Activated T-cell treated with anti-CD3 and anti-CD28 coated beads for 4 hours (primary cell): ENCODE measurements at places on chromosomes 1 and 21.

GRCh38 chr21:38220270-38220737, 36.5 kb upstream of the KCNJ15 start:
- DNase-seq, result no peak

DNA sequence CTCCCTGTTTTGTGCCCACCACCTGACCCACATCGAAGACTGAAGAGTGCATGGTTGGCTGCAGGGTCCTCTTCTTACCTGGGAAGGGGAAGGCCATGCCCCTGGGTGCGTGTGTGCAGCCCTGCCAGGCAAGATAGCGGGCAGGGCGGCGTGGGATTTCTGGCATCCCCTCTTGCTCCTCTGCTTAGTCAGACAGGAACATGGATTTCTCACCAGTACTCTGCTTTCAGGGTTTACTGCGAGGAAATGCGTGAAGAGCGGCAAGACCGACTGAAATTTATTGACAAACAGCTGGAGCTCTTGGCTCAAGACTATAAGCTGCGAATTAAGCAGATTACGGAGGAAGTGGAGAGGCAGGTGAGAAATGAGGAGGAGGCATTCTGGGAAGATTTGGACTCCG, 15.5 kb upstream of the MIIP start:
- no peak for DNase-seq

GRCh38 chr21:28220680-28221079, 772.0 kb downstream of the LTN1 start:
- no peak for DNase-seq

GRCh38 chr1:242774256-242774655, 249.8 kb upstream of the PLD5 start:
- no peak for DNase-seq

DNA sequence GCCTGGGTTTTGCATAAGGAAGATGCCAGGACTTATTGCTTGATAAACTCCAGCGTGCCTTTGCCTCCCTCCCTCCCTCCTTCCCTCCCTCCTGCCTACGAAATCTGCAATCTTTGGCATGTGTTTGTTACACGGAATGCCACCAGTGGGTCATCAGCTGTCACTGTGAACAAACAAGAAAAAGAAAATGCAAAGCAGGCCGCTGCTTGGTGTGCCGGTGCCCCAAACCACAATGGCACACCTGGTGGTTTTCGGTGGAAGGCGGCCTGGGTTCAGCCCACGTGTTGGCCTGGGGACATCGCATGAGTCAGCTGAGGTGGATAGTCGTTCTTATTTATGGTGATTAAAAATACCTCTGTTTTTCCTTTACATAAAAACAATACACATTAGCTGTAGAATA, 16.3 kb upstream of the IFNLR1 start:
- DNase-seq, result no peak

DNA sequence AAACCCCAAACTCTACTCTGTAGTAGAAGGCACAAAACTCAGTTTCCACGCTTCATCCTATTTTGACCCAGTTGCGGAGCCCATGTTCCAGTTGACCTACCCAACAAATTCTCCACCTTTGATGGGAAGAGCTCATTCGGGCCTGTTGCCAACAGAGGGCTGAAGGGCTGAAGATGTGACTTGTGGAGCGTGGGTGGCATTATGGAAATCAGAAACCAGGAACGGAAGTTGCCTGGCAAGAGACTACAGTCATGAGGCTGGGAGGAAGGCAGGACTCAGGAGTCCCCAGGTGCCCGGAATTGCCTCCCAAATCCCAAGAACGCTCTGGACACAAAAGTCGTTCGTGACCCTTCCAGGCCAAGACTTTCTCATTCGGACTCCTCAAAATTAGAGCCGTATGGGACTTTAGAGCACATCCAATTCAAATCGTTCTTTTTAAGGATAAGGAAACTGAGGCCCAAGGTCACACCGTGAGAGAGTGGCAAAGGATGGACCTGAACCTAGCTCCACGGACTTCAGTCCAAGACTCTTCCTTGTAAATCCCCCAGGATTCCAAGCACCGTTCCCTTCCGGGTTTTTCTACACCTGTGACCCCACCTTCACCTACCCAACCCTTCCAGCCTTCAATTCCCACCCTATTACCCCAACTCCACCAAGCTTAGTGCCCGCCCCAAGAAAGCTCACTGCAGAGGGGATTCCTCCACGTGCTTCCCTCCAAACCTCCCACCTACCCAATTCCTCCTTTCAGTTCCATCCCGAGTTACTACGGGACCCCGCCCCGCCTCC, 739 bp downstream of the SMG5 start:
- no peak for DNase-seq

DNA sequence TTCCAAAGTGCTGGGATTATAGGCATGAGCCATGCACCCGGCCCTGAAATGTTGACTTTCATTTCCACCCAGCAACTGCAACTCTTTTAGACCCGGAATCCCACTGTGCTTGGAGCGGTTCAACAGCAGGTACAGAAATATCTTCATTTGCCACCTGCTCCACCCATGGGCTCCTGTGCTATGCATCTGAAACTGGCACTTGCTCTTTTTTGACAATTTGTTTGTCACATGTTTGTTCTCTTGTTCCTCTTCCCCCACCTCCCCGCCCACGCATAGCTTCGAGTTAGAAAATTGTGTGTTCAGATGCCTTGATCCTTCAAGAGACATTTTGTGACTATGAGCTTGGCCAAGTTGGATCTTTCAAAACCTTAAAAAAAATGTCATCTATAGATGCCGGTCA, 2.4 kb upstream of the IFNLR1 start:
- DNase-seq, result peak; percentile 38

GRCh38 chr1:46413596-46413985, 19.5 kb downstream of the FAAH start:
- DNase-seq, result no peak

GRCh38 chr21:34724857-34725195, 56.0 kb downstream of the CLIC6 start:
- DNase-seq, result no peak

DNA sequence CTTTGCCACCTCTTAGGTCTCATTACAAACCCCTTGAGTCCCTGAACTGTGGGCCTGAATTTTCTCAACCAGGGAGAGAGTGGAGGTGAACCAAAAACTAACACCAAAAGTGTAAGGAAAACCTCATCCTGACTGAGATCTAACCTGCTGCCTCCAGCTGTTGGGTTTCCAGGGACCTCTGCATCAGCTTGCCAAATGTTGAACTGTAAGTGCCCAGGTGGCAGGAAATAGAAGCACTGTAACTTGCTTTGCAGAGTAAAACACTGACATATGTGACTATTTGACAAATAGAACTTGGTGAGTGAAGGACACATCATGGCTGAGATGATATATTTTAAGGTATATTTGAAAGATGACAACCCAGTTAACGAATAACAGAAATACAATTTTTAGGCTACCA, 48.4 kb upstream of the NR5A2 start:
- DNase-seq, result no peak

GRCh38 chr1:232376632-232377493, 253.1 kb downstream of the SIPA1L2 start:
- no peak for DNase-seq

DNA sequence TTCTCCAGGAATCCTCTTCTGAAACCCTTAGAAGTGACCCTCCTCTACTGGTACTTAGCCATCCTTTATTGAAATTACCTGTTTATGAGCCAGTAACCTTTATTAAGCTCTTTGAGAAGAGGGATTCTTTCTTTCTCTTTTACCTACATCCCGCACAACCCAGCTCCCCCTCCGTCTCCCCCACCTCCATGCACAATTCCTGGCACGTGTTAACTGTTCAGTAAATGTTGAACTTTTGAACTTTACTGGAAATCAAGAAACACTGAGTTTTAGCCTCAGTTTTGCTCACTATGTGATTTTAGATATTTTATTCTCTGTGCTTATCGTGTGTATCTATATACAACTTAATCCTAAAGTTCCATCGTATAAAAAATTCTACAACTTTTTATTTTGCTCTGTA, 1.8 kb downstream of the TMED5 start:
- DNase-seq, result no peak

GRCh38 chr1:19222979-19223824, 13.1 kb upstream of the UBR4 start:
- DNase-seq, result no peak

DNA sequence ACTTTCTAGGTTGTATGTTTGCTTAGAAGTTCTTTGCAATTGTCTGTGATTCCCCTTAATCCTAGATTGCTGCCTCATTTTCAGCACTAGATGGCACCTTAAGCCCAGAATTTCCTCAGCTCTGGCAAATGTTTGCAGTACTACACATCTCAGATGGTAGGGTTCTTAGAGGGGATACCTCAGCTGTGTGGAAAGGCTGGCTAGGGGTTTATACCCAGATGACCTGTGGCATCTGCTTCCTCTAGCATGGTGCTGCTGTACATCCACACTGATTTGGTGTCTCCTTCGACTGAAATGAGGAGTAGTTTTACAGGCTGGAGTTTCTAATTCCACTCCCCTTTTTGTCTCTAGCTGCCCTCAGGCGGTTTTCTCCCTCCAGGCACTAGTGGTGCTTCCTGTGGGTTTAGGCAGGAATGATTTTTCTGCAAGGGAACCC, 23.5 kb downstream of the ASB17 start:
- DNase-seq, result no peak

GRCh38 chr1:102897557-102897956, 210.8 kb downstream of the COL11A1 start:
- DNase-seq, result no peak

DNA sequence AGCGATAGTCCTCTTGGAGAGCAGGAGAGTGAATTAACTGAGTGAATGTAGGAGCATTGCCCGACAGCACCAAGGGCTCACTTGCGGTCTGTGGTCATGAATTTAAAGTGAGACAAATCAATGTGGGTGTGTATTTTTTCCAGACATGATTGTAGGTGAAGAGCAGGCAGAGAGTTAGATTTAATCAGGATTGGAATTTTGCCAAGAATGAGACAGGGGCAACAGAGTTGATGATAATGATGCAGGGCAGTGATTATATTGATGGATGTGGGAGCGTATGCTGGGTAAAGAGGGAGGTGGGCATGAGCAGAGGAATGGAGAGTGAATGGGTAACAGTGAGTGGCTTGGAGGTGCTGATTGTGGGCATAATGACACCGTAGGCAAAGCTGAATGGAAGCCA, 20.0 kb upstream of the SYT6 start:
- no peak for DNase-seq

DNA sequence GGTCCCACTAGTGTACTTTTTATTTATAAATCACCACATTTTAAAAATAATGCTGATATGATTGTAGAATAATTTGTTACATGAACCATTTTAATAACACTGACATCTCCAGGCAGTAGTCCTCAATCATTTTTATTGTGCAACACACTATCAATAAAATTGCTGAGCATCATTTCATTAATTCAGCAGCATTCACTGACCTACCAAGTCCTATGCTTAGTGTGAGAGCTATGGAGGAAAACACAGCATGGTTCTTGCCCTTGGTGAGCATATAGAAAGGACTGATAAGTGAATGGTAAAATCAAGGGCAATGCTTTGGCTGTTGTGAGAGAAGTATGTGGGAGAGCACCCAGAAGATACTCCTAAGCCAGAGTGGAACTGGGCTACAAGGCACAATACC, 119.7 kb downstream of the KCNT2 start:
- DNase-seq, result no peak

DNA sequence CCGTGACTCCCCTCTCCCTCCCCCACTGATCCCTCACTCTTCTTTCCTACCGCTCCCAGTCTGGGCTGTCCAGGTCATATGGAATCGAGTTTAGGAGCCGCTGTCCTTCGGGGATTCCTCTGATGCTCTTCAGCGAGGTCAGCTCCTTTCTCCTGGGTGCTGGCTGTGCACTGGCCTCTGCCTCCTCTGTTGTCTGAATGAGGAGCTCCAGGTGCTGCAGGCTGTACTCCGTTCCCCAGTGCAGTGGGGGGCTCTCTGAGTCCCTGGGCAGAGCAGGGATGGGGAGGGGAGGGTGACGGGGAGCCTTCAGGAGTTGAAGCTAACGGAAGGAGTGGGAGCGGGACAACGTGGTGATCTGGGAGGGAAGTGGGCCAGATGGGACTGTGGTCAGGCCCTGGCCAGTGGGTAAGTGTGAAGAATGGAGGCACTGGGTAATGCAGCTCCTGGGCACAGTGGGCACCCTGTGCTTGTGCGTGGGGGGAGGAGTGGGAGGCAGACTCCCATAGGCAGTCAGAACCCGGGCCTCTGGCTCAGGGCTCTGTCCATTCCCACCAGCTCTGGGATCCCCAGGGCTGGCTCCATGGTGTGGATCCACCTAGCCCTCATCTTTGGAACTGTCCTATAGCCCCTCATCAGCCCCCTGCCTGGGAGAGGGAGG, 59.5 kb upstream of the TLR5 start:
- no peak for DNase-seq

DNA sequence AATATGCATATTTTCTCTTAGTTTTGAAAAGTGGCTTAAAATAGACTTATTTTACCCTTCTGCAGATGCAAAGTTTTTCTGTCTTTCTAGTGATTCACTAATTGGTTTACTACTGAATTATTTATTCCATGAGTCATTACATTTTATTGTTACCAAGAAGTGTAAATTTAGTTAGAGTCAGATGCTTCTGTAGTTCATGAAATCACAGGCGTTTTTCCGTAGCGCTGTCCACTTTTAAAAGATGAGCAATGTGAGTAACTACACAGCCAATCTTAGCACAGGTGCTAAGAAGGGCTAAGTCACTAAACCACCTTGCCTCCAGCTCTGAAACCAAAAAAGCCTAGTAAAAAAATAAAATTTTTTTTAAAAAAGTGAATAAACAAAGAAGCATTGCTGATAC, 24.7 kb downstream of the RGS13 start:
- DNase-seq, result no peak

DNA sequence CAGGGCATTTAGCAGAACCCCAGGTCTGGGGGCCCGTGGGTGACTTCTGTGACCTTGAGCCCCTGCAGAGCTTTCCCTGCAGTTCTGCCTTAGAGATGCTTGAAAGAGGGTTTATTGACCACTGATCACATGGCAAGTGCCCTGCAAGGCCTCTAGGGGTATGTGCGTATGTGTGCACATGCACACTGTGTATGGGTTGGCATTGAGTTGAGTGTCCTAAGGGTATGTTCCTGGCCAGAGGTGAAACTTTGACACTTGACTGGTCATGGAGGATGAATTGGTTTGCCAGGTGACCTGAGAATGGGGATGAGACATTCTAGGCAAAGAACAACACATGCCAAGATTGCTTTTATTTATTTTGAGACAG, 17.1 kb downstream of the NUDC start:
- DNase-seq, result no peak

DNA sequence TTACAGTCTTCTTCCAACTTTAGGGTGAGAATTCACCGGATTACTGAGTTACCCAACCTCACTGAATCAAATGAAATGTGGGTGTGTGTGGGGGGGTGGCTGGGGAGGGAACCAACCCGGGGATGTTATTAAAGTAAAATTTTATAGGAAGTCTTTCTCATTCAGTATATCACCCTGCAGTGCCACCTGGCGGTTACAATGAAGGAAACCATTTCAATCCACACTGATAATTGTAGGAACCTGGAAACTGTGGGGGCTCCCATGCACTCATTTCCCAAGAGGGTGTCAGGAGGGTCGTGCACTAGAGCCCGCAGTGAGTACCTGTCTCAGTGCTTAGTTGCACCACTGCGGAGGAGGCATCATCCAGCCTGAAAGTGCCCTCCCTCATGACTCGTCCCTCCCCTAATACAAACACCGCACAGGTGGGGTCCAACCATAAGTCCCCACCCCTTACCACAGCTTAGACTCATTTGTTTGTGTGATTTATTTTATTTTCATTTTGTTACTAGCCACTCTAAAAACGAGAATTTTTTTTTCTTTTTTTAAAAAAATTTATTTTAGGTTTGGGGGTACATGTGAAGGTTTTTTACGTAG, 29.1 kb upstream of the IGSF5 start:
- DNase-seq, result peak; percentile 9
